ENCODE measurements at places on chromosomes 7 and 10.

GRCh38 chr7:99539213-99539811 is 12.6 kb downstream of the FAM200A start:
- DNase-seq = no peak

DNA sequence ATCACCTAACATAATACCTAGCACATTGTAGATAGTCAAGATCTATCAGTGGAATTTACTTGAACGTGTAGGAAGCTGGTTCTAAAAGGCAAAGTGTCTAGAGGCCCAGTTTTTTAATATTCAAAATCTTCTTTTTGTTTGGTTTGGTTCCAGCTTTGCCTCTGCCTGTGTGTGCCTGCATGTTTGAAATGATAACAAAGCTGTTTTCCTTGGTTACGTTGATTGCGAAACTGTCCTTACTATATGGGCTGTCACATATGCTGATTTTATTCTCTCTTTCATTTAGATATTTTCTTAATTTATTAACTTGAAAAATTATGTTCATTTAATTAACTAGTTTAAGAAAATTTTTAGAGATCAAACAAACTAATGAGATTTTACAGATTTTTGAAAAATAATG is 237.3 kb downstream of the SEMA3A start:
- no peak for DNase-seq

DNA sequence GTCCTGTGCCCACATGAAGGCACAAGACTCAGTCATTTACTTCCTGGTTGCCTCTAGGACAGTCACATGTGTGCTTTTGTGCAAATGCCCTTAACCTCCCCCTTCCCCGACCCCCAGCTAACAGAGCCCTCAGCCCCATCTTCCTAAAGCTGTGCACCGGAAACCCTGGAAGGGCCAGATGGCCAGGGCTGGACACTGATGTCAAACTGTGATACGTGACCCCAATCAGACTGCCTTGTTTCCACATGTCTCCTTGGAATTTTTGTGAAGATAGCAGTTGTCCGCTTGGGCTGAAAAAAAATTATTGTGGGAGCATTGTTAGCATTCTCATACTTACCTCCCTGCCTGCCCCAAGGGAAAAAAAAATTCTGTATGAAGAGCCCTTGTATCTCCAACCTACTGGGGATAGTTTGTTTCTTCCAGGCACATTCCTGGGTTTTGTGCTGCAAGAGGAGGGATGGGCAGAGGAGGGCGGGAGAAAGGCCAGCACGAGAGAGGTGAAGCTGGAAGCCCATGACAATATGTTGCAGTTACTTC is 17.0 kb upstream of the ADAM12 start:
- DNase-seq = no peak

DNA sequence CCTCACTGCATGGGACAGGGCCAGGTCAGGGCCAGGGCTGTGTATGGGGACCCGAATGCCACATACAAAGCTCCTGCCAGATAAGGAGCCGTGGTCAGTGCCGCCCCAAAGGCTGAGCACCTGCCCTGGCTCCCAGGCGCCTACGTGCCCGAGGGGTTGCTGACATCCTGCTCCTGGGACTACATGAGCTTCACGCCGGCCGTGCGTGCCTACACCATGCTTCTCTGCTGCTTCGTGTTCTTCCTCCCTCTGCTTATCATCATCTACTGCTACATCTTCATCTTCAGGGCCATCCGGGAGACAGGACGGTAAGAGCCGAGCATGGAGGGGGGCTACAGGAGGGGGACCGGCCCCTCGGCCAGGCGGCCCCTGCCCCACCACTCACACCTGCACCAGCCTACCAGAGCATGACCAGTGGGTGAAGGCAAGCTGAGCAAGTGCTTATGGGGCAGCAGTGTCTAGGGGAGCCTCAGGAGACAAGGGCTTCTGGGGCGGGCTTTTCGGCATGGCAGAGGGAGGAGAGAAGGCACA is 4.9 kb downstream of the OPN4 start:
- DNase-seq = no peak

GRCh38 chr7:2019711-2020511 is 212.8 kb downstream of the MAD1L1 start:
- no peak for DNase-seq

GRCh38 chr7:111785076-111785475 is 222.8 kb upstream of the IMMP2L start:
- DNase-seq = no peak

- no peak for DNase-seq
These were observed 90.7 kb downstream of the DGKI start for GRCh38 chr7:137755846-137756651.
